Activated CD4-positive, alpha-beta T cell treated with anti-CD3 and anti-CD28 coated beads, Interleukin-2, amount 50 U/mL, for 1 hour (primary cell): ENCODE measurements at places on chromosomes 7 and 10.

DNA sequence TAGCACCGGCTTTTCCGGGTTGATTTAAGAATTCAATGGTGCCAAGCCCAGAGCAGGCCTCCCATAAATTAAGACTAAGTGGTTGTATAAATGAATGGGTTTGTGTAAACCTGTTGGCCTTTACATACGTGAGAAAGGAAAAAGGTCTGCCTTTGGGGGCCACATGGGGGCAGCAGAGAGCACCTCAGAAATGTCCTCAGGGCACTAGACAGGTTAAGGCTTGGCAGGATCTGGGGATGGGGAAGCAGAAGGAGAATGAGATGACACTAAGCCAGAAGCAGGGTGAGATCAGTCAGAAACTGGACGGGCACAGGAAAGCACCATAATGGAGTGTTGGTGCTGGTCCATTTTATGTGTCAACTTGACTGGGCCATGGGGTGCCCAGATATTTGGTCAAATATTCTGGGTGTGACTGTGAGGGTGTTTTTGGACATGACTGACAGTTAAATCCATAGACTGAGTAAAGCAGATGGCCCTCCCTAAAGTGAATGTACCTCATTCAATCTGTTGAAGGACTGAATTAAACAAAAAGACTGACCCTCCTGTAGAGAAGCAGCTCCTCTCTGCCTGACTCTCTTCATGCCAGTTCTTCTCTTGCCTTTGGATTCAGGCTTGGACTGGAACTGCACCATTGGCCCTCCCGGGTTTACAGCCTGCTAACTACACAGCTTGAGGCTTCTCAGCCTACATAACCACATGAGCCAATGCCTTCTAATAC lies 58.9 kb downstream of the FRMPD2 start:
- DNase-seq, result peak; percentile 13

- DNase-seq, result no peak
Measured at GRCh38 chr10:101444058-101444898, 90.3 kb downstream of the BTRC start.

GRCh38 chr7:147400925-147401324 lies 1189.6 kb upstream of the C7orf33 start:
- no peak for DNase-seq

- DNase-seq, result no peak
Measured at GRCh38 chr7:157442456-157442855, 105.7 kb downstream of the DNAJB6 start.

DNA sequence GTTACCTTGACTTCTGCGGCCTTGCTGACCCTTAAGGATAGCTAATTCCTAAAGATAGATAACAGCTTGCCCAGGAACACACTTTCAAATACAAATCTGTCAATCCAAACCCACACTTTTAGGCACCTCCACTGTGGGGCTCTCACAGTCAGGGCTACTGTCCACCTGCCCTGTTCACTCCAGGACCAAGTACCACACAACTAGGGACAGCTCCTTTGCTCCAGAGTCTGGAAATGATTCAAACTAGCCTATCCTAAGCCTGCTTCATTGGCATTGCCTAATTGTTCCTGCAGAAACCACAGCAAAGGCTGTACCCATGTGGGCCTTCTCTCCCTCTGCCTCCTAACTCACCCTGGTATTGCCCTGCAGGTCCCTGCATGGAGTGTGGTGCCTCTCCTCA lies 538.9 kb upstream of the IGFBP3 start:
- DNase-seq, result no peak

- DNase-seq, result no peak
Measured at GRCh38 chr10:6838118-6838517, 258.0 kb upstream of the PRKCQ start.

GRCh38 chr10:89666138-89666537 lies 21.1 kb upstream of the PANK1 start:
- no peak for DNase-seq

DNA sequence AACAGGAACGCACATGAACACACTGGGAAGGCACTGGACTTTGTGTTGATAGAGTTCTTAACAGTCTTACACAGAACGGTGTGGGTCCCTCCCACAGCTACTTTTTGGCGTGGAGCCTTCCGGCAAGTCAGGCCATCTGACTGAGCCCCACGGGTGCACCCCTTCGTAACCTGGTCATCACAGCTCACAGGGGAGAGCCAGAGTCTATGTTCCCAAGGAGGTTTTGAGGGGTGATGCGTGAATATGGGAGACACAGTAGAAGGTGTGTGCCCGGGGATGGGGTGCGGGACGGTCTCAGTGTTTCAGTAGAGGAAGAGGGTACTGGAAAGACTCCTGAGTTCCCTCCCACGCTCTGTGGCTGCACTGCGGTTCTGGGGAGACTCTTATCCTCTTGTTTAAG lies 291.7 kb downstream of the DNAJB6 start:
- DNase-seq, result no peak

GRCh38 chr10:48194830-48195229 lies 79.7 kb downstream of the FRMPD2 start:
- DNase-seq, result no peak

DNA sequence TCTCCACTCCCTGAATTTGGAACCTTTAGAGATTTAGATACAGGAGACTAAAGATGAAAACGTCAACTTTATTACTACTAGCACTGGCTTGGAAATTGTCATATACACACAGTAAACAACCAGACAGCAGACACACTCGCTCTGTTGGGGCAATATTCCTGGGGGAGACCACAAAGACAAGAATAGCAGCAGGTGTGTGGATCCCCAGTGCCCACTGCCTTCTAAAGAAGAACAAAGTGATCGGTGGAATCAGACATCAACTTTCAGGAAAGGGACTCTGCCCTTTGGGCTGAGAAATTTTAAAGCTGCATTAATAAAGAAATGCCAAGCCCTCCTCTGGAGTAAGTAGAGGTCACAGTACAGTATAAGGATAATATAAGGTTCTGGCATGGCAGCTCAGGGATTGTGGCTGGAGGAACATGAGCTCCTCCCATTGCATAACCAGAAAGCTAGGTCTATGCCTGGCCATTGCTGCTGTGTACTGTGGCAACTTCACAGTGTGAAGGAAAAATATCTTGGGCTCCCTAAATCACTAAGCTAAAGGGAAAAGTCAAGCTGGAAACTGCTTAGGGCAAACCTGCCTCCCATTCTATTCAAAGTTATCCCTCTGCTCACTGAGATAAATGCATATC lies 57.1 kb upstream of the ANKRD1 start:
- DNase-seq, result no peak
